ENCODE measurements at places on chromosomes 1 and 21.

- DNase-seq: no peak
These were observed 167.3 kb downstream of the PBX1 start for GRCh38 chr1:164726235-164726634.

GRCh38 chr21:23718446-23719285 lies 1888.6 kb downstream of the MRPL39 start:
- no peak for DNase-seq

GRCh38 chr1:244289991-244290785 lies 161.5 kb downstream of the ADSS2 start:
- no peak for DNase-seq

- no peak for DNase-seq
These were observed 342.5 kb upstream of the ADGRL2 start for GRCh38 chr1:81458186-81458585.

DNA sequence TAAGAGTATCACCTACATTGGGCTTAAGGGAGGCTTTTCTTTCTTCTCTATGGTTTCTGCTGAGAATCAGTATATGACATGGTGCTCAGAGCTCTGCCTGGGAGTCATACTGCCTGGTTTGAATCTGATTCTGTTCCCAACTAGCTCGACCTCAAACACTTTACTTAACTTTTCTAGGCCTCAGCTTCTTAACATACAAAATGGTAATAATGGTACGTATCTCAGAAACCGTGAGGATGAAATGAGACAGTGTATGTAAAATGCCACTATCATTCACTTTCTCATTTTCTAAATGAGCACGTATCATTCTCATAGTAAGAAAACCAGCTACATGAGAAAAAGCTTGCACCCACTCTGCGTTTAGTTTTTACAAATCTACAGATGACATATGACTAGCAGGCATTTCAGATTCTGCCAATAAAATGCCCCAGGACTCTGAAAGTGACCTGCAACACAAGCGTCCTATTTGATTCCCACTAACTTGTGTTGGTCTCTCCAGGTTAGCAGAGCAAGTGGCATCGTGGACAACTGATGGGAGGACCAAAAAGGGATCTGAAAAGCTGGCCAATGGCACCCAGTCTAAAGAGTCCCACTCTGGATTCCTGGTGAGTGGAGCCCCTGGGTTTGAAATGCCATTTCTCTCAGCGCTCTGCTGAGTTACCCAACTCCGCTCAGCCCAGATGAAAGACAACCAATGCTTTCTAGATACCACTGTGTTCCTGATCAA lies 6.1 kb downstream of the CTNNBIP1 start:
- no peak for DNase-seq
